ENCODE measurements at places on chromosomes 1 and 21.

DNA sequence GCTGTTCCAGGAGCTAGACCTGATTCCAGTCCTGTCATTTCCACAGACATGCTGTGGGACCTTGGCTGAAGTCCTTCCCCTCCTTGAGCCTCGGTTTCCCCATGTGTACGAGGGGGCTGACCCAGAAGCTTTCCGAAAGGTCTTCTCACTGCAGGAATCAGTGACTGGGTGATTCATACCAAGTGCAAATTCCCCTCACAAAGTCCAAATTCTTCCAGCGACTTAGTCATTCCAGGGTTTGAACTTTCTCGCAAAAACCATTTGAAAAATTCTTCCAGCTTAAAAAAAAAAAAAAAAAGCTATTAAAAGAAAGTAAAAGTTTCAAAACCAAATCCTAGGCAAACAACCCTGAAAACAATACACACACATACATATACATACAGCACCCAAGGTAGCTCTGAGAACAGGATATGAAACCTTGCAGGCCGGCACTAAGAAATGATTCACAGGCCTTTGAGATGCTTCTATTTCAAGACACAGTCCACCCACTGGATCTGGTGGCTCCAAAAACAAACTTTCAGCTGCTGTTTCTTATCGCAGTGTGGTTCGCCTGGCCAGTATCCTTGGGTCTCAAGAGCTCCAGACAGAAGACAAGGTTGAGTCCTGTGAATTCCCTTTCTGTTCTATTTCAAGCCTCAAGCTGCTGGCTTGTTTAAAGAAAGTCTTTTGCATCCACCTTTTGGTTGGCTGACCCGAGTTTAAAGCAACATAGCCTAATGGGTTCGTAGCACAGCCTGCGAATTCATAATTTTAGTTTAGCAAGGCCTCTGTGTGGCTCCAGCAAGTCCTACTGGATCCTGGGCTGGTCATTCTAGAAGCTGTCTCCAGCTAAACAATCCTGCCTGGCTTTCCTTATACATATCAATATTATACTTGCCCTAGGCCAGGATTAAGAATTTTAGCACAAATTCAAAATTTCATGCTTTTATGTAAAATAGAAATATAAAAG lies 18.0 kb upstream of the ID3 start:
- DNase-seq = no peak

DNA sequence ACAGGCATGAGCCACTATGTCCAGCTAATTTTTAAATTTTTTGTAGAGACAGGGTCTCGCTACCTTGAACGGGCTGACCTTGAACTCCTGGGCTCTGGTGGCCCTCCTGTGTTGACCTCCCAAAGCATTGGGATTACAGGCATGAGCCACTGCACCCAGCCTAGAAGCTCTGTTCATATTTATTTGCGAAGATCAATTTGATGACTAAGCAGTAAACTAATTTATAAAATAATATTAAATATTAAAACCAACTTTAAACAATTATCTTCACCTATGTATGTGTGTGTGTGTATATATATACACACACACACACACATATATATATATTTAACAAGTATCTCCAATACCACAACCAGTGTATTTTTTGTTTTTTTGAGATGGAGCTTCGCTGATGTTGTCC lies 4.4 kb downstream of the NADK start:
- no peak for DNase-seq

DNA sequence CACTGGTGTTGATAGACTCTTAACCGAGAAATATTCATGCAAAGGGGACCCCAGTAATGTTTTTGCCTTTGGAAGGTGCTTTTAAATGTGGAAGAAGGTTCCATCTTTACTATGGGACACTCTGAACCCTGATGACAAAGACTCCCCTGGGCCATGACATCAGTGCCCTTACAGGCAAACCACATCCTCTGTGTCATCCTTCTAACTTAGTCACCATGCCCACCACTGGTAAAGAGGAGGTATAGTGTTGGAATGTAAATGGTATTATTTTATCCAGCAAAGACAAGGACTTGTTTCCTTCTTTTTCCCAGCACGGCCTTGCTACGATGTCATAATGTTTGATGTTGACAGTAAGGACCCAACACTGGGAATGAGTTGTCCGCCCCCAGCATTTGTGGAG lies 12.6 kb downstream of the METTL13 start:
- no peak for DNase-seq

- DNase-seq = no peak
Measured at GRCh38 chr21:38951095-38951730, 145.5 kb downstream of the ETS2 start.

- DNase-seq = no peak
Measured at GRCh38 chr1:42732126-42732680, 7.8 kb downstream of the CLDN19 start.

DNA sequence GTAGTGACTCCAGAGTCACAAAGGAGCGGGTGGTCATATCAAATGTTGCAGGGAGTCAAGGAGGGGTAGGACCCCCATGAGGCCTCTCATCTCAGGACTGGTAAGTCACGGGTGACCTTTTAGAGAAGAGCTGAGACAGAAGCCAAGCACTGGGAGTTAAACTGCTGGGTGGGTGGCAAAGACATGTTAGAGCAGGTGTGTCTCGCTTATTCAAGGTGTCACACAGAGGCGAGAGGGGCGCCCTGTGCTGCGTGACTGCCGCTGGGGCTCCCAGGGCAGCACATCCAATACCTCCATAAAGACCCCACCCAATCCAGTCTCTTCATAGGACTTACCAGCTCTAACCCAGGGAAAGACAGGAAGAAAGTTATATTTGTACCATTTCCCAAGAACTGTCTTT lies 15.2 kb downstream of the CASQ2 start:
- DNase-seq = no peak

GRCh38 chr1:217534566-217534965 lies 96.3 kb downstream of the GPATCH2 start:
- no peak for DNase-seq

DNA sequence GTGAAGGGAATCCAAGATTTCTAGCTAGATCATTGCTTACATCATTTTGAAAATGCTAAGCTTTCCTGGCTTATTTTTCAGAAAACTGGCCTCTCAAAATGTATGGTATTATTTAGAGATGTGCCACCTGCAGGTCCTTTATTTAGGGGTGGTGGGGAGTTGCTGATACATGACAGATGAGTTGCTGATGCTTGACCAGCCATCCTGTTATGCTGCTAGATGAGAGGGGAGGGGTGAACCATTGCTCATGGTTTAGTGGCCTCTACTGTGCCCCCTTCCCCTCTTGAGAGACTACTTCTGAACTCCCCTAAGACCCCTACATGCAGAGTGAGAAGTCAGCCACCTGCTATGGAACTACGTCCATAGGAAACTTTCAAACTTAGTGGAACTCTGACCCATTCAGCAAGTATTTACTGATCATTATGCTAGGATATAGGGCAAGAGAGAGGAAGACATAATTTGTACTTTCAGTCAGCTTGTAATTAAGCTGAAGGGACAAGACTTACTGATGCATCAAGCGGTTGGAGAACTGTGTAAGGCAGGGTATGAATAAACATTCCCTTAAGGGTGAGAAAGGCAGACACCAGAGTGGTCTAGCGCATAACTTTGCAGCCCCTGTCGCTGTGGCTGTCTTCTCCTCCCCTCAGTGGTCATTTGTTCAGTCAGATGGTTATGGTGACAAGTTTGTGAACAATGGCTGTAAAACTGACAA lies 34.6 kb downstream of the SLAMF6 start:
- DNase-seq = no peak

DNA sequence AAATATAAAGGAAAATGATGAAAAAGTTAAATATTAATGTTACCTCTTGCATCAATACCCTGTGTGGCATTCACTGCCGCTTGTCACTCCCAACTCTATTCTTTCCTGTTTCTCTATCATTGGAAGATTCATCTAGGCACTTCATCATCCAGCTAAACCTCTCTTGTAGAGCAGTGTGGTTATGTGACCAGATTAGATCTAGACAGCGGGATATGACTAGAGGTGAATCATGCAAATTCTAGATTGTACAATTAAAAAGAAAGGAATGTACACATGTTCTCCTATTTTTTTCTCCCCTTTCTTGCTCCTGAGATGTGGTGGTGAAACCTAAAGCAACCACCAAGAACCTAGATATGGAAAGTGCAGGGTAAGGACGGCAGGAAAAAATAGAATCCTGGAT lies 174.1 kb downstream of the LBR start:
- no peak for DNase-seq

DNA sequence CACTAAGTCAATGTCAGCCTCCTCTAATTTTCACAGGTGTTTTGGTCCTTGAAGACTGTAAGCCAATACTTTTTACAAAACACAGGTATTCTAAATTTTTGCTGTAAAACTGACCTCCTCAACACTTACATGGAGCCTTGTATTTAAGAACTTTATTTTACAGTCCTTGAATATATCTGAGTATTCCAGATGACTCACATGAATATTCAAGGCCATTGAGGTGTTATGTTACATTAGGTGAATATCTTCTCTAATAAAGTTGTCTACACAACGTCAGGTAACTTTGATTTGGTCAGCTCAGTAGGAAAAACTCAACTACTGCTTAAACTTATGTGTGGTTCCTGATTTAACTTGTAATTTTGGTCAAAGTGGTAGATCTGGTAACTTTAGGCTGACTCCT lies 254.2 kb downstream of the OLFM3 start:
- DNase-seq = no peak

GRCh38 chr1:59903141-59903754 lies 23.3 kb downstream of the CYP2J2 start:
- no peak for DNase-seq

DNA sequence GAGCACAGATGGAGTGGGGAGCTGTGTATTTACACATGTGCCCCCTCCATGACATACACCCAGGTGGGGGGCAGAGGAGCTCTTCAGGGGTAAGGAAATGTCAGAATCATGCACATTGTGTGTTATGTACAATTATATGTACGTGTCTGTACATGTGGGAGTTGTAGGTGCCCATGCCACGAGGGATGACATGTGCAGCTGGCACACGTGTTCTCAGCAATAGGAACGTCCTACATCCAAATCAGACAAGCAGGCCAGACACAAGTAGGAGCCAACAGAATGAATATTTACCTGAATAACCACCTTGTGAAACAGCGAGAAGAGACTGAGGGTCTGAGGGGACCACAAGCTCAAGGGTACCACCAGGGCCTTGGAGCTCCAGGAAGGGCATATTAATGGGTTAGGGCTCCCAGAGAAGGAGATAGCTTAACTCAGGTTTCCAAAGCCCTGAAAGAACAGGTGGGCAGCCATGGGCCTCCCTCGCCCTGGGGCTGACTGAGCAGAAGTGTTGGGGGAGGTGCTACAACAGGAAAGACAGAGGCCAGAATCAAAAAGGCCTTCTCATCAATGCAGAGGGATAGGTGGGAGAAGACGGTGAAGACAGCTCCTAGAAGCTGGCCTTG lies 3.2 kb downstream of the COL16A1 start:
- DNase-seq = no peak

DNA sequence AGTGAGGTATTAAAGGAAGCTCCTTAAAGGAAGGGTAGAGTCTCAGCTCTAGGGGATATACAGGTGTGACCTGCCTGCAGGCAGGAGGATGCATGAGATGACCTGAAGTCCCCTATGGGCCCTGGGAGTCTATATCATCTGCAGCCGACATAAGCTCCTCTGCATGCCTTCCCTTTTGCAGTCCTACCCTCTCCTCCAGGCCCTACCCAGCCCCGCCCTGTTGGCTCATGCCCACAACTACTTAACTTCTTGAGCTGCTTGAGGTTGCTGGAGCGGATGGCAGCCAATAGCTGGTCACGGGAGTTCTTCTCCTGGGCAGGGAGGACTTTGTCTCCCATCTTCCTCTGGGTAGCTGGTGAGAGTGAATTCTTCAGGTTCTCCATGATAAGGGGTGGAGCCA lies 10.3 kb downstream of the SHISA4 start:
- DNase-seq = no peak

DNA sequence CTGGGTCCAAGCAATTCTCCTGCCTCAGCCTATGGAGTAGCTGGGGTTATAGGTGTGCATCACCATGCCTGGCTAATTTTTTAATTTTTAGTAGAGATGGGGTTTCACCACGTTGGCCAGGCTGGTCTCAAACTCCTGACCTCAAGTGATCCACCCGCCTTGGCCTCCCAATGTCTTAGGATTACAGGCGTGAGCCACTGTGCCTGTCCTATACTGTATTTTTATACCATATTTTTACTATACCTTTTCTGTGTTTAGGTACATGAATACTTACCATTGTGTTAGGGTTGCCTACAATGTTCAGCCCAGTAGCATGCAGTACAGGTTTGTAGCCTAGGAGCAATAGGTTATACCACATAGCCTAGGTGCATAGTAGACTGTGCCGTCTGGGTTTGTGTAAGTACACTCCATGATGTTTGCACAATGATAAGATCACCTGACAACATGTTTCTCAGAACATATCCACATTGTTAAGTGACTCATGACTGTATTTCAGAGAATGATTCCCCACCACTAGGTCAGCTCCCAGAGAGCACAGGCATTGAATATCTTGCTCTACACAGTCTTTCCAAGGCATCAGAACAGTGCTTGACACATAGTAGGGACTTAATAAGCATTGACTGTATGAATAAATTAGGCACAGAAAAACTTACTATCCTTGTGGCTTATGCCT lies 6.0 kb upstream of the CITED4 start:
- DNase-seq = no peak

DNA sequence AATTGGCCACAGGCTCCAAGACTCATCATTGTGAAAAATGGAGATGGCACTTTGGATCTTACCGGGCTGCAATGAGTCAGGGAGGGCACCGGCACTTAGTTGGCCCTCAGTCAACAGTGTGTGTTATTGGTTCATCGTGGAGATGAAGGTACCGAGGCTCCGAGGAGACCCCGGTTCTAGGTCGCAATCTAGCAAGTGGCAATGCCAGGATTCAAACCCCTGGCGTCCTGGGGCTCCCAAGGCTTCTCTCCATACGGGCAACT lies 49.0 kb upstream of the ACOT11 start:
- no peak for DNase-seq

DNA sequence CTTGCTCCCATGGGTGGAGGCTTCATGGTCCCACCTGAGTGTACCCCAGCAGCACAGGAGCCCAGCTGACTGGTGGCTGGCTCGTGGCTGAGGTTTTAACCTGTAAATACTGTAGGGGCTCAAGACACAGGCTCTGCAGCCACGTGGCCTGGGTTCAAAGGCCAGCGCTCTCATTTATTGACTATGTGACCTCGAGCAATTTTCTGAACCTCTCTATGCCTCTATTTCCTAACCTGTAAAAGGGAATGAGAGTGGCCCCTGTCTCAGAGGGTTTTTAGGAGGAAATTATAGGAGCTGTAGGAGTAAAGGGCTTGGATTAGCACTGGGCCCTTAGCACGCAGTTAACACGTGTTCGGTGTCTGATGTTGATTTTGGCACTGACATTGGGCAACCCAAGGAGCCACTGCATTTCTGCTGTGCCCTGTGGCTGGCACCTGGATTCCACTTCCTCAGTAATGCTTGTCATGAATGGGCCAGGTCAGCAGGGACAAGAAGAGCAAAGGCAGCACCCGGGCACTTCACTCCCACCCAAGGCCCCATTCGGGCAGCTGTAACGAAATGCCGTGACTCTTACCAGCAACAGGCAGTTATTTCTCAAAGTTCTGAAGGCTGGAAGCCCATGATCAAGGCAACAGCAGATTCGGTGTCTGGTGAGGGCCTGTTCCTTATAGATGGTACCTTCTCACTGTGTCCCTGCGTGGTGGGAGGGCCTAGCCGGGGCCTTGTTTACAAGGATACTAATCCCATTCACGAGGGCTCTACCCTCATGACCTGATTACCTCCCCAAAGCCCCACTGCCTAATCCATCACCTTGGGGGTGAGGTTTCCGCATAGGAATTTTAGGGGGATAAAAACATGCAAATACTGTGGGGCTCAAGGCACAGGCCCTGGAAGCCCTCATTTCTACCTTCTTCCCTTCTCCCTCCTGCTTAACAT lies 25.2 kb downstream of the ARHGEF10L start:
- no peak for DNase-seq

- no peak for DNase-seq
Measured at GRCh38 chr21:41778930-41779600, 12.2 kb upstream of the RIPK4 start.

Data from NCI-H2107 (cell line).